ENCODE measurements at places on chromosomes 1 and 21.
A peak's percentile ranks its signal among the peaks of the same experiment; 100 is the strongest.

DNA sequence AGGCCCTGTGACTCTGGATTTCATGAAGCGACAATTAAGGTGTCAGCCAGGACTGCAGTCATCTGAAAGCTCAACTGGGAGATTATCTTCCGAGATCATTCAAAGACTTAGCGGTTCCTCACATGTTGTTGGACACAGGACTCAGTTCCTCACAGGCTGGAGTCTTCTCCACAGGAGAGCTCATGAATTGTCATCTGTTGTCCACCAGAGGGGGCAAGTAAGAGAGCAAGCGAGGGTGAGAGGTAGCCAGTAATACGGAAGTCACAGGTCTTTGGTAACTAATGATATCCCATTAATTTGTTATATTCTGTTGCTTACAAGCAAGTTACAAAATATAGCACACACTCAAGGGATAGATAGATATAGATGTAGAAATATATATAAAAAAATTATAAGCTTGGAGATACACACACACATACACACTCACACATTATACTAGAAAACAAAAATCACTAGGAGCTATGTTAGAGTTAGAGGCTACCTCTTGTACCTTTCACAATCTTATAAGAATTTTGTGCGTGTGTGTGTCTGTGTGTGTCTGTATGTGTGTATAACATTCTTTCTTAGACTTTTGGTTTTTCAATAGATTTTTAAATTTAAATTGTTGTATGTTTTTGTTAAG, 1695.3 kb downstream of the BRINP3 start:
- no peak for DNase-seq

GRCh38 chr1:84842748-84843231, 50.2 kb downstream of the LPAR3 start:
- DNase-seq, result no peak

GRCh38 chr1:72498371-72498770, 216.0 kb upstream of the NEGR1 start:
- no peak for DNase-seq

DNA sequence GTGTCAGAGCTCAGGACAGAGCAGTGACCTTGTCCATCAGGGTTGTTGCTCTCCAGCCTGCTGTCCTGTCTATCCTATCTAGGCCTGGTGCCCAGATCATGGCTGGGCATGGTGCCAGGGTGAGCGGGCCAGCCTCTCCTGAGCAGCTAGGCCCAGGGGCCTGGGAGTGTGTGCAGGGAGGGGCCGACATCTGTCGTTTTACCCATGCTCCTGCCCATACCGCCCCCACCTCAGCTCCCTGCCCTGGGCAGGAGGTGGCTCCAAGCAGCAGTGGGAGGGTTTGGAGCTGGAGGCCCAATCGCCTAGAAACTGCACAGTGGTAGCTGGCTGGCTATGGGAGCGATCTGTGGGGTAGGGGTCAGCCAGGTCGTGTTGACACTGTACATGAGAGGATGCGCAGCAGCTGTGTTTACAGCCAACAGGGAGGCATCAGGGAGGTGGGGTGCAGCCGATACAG, 6.5 kb downstream of the INSRR start:
- DNase-seq, result no peak

GRCh38 chr1:201270616-201271390, 12.5 kb upstream of the PKP1 start:
- no peak for DNase-seq

DNA sequence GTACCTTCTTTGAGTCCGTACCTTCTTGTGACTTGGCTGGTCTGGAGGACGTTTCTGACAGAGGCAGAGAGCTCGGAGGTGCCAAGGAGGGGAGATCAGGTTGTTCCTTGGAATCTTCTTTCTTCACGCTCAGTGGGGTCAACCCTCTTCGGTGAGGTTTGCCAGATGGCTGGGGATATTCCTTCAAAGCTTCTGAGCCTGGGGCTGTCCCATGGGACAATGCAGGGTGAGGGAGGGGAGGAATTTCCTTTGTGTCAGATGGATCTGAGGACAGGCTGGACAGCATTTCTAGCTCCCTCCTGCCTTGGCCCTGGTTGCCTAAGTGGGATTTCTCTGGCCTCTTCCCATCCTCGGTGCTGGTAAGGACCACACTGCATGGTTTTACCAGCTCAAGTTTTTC, 95.5 kb upstream of the EDN2 start:
- no peak for DNase-seq

GRCh38 chr1:97920276-97920831, 480 bp downstream of the DPYD start:
- no peak for DNase-seq

DNA sequence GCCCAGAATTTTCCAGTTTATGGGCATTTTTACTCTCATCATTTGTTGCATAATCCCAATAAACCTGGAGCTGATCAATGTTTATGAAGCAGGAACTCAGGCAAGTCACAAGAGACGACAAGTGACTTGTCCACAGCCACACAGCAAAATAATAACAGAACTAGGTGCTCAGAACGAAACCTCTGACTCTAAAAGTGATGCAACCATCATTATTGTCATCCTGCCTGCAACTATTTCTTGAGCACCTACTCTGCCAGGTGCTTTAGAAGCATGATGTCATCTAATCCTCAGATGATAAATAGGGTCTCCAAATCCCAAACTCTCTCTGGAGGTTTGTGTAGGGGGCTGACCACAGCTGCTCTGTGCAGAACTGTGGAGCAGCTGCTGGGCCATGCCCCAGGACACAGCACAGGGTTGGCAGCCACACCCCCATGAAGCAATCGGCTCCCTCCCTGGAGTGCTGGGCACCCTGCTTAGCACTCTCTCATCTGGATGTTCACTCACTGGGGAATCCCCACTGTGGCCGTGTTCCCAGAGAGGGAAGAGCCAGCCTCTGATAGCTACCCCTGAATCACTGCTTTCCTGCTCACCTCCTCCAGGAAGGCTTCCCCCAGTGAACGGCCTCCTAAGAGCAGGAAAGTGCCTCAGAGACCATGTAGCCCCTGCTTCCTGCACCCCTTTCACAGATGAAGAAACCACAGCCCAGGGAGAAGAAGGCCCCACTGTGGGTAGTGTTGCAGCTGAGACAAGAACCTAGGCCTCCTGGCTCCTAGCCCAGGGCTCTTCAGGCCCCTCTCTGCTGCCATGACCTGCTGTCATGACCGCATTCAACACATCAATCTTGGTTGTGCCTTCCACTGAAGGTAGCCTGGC, 2.1 kb downstream of the TTC22 start:
- no peak for DNase-seq

DNA sequence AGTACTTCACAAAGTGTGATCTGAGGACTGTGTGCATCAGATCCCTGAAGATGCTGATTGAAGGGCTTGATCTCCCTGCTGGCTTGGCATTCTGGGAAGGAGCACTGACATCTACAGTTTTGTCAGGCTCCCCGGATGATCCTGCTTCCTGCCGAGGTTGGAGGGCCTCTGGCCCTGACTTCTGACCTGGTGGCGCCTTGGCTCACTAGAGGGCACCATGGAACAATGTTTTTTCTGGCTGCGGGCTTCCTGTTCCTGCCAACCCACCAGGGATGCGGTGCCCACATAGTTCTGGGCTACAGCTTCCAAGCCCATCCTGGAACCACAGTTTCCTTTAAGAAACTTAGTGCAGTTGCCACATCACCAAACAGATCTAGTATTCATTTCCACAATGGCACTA, 38.8 kb upstream of the RASAL2 start:
- no peak for DNase-seq

GRCh38 chr1:238364214-238364892, 473.6 kb upstream of the ZP4 start:
- DNase-seq, result no peak

DNA sequence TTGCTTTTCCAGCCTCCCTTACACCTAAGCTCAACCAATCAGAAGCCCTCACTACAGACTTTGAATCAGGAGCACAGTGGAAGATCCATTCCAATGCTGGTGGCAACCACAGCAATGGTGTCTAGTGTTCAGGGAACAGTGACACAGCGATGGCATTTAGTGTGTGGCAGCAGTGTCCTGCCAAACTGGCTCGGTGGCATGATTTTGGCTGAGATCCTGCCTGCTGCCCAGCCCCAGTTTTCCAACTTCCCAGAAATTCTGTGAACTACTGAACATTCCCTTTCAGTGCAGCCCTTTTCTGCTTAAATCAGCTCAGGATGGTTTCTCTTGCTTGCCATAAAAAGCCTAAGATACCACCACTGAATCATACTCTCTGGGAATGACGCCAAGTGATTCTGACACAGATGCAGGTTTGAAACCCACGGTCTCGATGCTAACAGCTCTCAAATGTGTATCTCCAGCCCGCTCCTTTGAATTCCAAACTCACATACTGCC, 8.8 kb downstream of the ASAP3 start:
- no peak for DNase-seq

- peak; percentile 26 for DNase-seq
Measured at GRCh38 chr1:91282695-91283420, 121.8 kb downstream of the HFM1 start.

DNA sequence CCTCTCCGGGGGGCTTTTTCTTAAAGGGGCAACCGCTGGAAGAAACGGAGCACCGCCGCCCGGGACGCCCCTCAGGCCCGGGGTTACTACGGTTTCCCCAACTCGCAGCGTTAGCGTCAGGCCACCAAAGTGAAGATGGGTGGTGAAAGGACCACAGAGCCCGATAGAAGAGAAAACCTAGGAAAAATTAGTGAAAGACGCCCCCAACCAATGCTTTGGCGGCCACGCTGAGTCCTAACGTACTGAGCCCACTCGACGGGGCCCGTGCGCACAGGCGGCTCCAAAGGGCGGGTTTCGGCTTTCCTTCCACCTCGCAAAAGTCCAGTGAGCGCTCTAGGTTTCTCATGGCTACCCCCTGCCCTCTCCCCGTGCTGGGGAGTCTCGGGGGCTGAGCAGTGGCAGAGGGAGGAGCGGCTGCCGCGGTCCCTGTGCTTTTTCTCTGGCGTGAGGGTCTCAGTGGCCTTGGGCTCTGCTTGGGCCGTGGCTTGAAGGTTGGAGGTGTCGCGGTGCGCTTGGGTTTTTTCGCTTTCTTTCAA, 12.2 kb upstream of the SPEN start:
- no peak for DNase-seq

GRCh38 chr21:41511858-41512257, 3.9 kb upstream of the TMPRSS2 start:
- no peak for DNase-seq

DNA sequence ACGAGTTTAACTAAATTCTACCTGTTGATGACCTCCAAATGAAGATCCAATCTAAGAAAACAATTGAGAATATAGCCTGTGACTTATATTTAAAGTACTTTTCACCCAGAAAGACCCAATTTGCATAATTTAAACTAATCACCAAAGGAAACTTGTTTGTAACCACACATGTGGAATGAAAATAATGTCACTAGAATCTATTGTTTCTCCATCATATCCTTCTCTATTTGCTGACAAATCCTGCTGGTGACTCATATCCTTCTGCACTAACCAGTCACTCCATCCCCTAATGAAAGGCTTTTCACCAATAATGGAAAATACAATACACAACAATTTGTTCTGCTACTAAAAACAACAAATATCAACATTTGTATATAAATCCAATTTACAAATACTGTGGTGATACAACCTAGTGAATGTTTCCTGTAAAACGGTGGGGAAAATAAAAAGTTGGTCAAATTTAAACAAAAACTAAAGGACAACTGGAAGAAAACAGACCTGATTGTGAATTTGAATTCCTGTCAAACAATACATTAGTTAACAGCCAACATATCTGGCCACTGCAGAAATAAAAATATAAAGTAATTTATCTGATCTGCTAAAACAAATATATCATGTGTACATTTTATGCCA, 6.5 kb downstream of the PTP4A2 start:
- no peak for DNase-seq

DNA sequence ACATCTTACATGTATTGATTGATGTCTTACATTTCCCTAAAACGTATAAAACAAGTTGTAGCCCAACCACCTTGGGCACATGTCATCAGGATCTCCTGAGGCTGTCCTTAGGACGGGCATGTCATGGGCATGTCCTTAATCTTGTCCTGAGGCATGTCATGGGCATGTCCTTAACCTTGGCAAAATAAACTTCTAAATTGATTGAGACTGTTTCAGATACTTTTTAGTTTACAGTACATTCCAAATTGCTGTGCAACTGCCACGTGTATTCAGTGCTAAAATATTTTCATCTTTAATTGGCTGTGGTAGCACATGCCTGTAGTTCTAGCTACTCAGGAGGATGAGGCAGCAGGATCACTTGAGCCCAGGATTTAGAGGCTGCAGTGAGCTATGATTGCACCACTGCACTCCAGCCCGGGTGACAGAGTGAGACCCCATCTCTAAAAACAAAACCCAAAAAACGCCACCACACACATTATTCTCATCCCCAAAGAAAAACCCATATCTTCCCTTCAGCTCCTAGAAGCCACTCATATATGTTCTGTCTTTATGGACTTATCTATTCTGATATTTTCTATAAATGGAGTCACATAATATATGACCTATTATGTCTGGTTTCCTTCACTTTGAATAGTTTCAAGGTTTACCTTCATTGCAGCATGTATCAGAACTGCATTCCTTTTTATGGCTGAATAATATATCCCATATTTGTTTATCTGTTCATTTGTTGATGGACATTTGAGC, 96.0 kb upstream of the BTG3 start:
- DNase-seq, result no peak

- no peak for DNase-seq
Measured at GRCh38 chr1:109281680-109282496, 1.1 kb downstream of the PSRC1 start.

- DNase-seq, result no peak
Measured at GRCh38 chr1:177024623-177025022, 139.9 kb downstream of the ASTN1 start.

GRCh38 chr21:24420689-24421088, 1186.6 kb downstream of the MRPL39 start:
- DNase-seq, result no peak

DNA sequence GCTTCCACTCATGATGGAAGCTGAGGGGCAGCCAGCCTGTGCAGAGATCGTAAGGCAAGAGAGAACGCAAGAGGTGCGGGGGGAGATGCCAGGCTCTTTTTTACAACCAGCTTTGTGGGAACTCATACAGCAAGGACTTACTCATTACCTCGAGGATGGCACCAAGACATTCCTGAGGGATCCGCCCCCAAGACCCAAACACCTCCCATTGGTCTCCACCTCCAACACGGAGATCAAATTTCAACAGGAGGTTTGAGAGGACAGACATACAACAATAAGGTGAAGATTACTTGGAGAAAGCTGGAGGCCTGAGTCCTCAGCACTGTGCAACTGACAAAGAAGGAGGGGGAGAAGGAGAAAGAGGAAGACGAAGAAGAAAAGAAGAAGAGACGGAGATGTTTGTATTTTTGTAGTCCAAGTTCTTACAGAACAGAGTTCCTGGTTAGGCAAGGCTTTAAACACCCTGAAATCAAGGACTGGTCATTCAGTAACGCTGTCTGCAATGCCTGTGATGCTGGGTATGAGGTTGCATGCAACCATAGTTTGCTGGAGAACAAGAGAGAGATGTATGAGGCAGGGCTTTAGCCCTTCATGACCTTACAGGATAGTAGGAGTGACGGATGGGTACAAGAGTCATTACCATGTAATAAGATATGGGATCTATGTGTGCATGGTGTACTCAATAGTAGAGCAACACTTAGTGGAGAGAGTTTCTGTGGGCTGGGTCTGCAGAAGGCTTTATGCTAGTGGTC, 19.7 kb upstream of the GALNT2 start:
- DNase-seq, result no peak

- DNase-seq, result no peak
Measured at GRCh38 chr1:109634292-109634691, 14.7 kb downstream of the AMPD2 start.

- peak; percentile 42 for DNase-seq
Measured at GRCh38 chr1:211935448-211935970, 99.8 kb downstream of the INTS7 start.
